NT2/D1 (cell line): ENCODE measurements at places on chromosomes 1 and 21.

GRCh38 chr1:152071123-152071522, 17.7 kb downstream of the TCHHL1 start:
- no peak for DNase-seq

DNA sequence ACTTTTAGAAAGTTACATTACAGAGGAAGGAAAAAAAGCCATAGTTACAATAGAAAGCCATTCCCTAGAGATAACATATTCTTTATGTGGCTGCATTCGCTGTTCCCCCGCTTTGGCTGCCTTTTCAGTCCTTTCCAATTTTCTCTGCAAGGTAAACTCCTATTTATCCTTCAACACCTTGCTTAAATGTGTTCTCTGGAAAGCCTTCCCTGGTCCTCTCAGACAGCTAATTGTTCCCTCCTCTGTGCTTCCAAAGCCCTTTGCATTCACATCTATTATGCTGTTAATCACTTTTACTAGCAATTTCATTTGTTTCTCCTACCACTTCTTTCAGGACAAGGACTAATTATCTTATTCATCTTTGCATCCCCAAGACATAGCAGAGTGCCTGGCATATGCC, 1.6 kb downstream of the PHC2 start:
- DNase-seq = no peak

DNA sequence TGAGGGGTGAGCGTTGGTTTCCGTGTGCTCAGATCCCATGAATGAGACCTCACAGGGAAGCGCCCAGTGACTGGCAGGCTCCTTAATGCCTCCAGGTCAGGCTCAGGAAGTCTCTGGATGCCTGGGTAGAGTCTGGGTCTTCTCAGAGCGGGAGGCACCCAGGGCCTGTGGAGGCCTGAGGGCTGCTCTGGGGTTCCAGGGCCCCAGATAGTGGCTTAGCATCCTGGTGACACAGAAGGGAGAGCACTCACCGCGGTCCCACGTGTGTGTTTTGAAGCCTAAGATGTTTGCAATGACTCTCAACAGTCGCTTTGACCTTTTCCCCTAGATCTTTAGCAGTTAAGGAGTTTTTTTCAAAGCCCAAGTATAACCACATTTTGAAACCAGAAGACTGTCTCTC, 25.0 kb downstream of the PRMT2 start:
- DNase-seq = no peak

DNA sequence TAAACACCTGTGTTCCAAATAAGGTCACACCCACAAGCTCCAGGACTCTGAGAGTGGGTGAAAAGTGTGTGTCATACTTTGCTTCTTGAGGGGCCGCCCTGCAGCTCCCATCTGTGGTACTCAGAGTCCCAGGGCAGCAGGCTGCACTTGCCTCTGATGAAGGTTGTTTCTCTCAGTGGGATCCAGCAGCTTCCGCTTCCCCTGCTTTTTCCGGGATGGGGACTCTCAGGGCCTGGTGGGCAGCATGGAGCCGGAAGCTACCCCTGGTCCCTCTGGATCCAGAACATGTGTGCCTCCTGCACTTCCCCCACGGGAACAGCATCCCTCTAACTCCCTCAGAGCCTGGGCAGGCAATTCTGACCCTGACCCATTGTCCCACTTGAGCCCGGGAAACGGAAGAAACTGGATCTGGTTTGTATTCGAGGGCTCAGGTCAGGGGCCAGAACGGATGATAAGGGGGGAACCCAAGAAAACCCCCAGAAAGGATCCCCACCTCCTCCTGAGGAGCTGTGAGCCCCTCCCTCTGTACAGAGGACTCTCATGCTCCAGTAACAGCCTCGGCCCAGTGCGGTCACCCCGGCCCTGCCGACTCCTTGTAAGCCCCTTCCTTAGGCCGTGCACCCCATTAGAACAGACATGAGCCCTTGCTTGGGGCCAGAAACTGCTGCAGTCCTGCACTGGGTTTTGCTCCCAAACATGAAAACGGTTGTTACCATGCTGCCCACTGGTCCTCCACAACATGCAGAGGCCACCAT, 189.5 kb upstream of the C1orf174 start:
- DNase-seq = no peak

DNA sequence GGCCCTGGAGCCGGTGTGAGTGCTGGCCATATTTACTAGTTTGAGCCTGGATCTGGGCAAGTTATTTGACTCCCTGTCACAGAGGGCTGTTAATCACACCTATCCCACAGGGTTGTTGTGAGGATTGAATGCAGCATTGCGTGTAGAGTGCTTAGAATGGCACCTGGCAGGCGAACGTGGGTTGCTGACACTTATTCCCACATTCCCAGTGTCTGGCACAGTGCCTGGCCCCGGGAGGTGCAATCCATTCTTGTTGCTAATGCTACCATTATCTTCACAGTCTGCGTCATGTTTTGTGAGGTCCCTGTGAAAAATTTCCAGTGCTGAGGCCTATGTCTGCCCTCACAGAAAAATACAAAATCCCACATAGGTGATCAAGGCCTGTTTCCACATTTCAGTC, 66.1 kb downstream of the CD2 start:
- DNase-seq = no peak

DNA sequence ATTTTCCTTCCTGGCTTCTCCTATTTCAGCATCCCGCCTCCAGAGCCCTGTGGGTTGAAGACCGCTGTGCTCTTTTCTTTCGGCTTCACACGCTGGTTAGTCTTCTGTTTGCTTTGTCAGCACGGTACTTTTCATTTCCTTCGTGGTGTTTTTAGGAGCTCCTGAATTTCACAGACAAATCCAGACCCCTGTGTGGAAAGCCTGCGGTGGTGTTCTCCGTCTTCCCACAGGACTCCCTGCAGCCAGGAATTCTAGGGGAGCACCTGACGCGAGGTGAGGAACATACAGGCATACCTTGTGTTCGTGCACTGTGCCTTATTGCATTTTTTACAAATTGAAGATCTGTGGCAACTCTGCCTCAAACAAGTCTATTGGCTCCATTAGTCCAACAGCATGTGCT, 210.2 kb upstream of the MAP1LC3C start:
- no peak for DNase-seq

DNA sequence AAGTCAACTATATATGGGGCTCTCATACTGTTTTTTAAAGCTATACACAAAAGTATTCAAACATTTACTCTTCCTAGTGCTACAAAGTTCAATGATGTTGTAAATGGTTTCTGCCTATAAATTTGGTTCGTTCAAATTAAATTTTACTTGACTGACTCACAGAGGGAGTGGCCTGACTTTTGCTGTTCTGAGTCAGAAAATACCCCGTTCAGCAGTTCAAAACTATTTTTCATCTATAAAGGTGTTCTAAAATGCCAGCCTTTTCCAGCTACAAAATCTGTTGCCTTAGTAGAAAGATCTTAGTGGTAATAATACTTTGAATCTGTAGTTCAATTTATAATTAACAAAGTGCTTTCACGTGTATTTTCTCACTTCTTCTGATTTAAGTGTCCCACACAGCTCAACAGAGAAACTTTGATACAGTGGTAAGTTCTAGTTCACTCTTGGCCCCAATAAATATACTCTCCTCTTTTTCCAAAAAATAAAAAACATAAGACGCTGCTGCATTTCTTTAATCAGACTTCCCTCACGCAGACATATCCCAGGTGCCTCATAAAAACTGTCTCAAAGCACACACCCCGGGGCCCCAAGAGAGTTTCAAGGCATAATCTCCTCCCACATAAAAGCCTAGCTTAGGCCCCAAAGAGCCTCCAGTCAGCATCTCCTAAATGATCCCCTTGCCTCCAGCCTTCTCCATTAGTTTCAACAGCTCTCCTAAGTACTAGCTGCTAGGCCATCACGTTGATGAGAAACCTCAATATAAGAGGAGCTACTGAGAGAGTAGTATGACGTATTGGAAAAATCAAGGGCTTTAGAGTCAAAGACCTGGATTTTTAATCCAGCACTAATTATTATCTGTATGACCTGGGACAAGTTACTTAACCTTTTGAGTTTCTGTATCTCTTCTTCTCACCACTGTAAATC, 3.2 kb downstream of the PTP4A2 start:
- DNase-seq = no peak

- DNase-seq = no peak
These were observed 3.8 kb upstream of the NCMAP start for GRCh38 chr1:24551960-24552571.

DNA sequence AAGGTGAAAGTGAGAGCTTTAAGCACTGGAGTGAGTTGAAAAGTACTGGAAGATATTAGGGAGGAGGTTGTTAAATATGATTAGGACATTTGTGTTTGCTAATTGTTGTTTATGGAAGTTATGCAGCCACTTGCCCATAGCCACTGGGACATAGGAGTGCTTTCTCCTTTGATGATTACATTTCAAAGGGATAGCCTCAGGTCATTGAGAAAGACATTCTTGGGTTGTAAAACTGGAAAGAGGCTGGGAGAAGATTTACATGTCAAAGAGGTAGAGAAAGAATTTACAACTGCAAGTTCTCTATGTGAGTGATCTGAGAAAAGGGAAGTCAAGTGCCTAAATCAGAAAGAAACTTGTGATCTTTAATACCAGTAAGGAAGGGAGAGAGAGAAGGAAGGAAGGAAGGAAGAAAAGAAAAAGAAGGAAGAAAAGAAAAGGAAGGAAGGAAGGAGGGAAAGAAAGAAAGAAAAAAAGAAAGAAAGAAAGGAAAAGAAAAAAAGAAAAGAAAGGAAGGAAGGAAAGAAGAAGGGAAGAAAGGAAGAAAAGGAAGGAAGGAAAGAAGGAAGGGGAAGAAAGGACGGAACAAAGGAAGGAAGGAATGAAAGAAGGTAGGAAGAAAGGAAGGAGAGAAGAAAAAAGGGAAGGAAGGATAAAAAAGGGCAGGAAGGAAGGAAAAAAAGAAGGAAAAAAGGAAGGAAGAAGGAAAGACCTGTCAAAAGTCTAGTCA, 284.6 kb upstream of the DPYD start:
- peak; percentile 84 for DNase-seq

- no peak for DNase-seq
These were observed 239.3 kb upstream of the KCNK2 start for GRCh38 chr1:214843281-214843680.
